Activated CD4-positive, alpha-beta T cell treated with anti-CD3 and anti-CD28 coated beads, Interleukin-2, amount 50 U/mL, for 4 hours (primary cell): ENCODE measurements at places on chromosomes 3 and 15.
A peak's percentile ranks its signal among the peaks of the same experiment; 100 is the strongest.

- no peak for DNase-seq
Observed at GRCh38 chr3:142888481-142889211, at the start of gene PCOLCE2. Gene PCOLCE2 (minus strand): TSS chr3:142889083. CDS start chr3:142888896, 187 bp downstream.

- DNase-seq, result no peak
Observed at GRCh38 chr3:20394243-20394642, 208.2 kb upstream of the SGO1 start.

DNA sequence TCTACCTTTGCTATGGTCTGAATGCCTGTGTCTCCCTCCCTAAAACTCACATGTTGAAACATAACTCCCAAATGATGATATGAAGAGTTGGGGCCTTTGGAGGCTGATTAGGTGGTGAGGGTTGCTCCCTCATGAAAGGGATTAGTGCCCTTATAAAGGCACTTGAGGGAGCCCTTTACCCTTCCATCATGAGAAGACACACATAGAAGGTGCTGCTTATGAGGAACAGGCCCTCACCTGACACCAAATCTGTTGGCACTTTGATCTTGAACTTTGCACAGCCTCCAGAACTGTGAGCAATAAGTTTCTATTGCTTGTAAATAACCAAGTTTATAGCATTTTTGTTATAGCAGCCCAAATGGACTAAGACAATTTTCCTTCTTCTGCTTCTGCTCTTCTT, 76.2 kb upstream of the ADAMTS9 start:
- DNase-seq, result no peak

GRCh38 chr3:47404955-47405790, 24.4 kb downstream of the PTPN23 start:
- no peak for DNase-seq

DNA sequence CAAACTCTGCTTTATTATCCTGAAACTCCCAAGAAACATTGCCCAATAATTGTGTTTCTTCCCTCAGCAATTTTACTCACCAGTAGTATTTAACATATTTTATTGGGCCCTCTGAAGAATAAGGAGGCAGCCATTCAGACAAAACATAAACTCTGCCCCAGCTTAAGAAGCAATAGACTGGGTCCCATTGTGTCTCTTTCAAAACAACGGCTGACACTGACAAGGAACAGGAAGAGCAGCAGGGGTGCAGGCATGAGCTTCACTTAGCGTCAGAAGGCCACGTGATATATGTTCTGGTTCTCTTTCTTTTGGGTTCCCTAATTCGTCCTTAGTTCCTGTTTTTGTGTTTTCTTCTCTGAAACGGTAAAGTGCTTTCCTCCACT, 242.3 kb downstream of the FHIT start:
- DNase-seq, result no peak

GRCh38 chr15:90838139-90838538, 30.2 kb upstream of the FURIN start:
- peak; percentile 93 for DNase-seq

GRCh38 chr3:45207446-45207845, 18.6 kb downstream of the TMEM158 start:
- no peak for DNase-seq

DNA sequence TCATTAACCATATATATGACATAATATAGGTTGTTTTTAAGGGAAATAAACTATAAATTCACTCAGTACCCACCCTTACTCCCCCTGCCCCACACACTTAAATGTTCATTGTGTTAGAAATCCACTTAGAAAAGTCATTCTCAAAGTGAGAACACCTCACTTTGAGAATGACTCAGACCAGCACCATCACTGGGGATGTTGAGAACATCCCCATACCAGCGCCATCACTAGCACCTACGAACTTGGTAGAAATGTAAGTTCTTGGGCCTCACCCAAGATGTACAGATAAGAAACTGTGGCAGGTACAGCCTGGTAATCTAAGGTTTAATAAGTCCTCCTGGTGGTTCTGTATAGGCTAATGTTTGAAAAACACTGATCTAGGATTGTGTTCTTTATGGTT, 362.6 kb downstream of the LPP start:
- DNase-seq, result no peak

- DNase-seq, result no peak
Observed at GRCh38 chr15:88091444-88092016, 165.0 kb downstream of the NTRK3 start.

DNA sequence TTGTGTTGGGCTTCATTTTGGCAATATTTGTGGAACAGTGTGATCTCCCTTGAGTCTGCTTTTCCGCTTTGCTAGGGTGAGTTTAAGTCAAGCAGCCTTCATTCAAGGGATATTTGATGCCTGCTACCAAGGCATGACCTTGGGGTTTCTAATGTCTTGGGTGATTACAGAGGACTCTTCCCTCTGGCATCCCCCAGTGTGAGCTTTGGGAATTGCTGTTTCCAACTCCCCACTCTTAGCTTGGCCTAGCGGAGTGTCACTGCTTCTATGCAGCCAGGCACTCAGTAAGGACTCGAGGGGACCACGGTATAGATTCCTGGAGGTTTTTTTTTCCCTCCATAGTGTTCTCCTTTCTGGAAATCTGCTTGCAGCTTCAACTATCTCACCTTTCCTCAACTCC, 21.1 kb downstream of the GCNT3 start:
- DNase-seq, result no peak

DNA sequence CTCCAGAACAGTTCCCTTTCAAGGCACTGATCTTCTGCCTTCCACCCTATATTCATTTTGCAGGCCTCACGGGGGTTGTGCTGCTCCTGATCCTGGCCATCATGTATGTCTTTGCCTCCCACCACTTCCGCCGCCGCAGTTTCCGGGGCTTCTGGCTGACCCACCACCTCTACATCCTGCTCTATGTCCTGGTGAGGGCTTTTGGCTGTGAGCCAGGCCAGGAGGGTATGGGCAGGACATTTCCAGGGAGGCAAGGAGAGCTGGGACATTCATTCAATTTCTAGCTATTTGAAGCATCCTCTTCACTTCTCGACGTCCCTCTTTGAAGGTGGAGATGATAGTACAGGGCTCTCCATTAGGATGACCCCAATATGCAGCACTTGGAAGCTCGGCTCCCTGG, 25.9 kb downstream of the DUOX1 start:
- no peak for DNase-seq

- DNase-seq, result no peak
Observed at GRCh38 chr15:73888224-73889041, 15.1 kb downstream of the TBC1D21 start.

GRCh38 chr3:53250453-53250852, 5.4 kb downstream of the TKT start:
- DNase-seq, result no peak

DNA sequence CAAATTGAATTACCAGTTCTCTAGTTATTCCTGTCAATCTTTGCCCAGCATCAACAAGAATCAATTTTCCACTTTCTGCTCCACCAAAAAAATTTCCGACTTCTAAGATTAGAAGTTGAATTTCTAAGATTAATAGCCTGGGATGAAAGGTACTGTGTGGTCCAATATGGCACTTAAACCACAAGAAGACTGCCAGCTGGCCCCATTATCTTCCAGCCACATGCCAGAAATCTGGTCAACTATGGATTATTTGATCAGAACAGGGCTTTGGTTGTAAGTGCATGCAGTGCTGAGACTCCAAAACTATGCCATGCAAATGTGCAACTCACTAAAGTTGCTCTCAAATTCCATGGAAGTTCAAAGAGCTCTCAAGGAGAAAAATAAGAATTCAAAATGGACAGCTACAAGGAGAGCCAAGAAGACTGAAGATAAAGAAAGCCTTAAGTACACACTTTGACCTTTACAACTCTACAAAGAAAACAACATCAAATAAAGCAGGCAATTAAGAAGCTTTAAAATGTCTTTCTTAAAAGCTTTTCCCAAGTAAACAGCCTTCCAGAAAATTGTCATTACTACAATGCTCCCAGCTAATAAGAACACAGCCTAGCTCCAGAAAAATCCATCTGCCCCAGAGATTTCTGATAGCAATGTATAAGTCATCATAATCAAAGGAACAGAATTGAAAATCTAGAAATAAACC, 64.2 kb downstream of the ST3GAL6 start:
- no peak for DNase-seq

DNA sequence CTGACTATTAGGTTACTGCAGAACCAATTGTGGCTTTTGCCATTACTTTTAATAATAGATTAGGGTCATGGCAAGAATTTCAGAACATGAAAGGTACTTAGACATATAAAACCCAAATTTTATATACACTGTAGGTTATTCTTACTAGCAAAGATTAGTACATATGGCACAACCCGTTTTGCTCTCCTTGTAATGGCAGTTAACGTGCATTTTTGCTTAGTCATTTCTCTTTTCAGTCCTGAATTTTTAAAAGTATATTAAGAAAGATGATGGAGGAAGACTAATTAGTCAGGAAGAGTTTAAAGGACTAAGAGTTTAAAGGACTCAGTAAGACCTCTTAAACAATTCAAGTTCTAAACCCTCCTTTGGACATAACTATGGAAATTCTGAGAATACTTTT, 114.0 kb downstream of the PEAK1 start:
- DNase-seq, result no peak
